ENCODE measurements at places on chromosomes 3 and 15.

DNA sequence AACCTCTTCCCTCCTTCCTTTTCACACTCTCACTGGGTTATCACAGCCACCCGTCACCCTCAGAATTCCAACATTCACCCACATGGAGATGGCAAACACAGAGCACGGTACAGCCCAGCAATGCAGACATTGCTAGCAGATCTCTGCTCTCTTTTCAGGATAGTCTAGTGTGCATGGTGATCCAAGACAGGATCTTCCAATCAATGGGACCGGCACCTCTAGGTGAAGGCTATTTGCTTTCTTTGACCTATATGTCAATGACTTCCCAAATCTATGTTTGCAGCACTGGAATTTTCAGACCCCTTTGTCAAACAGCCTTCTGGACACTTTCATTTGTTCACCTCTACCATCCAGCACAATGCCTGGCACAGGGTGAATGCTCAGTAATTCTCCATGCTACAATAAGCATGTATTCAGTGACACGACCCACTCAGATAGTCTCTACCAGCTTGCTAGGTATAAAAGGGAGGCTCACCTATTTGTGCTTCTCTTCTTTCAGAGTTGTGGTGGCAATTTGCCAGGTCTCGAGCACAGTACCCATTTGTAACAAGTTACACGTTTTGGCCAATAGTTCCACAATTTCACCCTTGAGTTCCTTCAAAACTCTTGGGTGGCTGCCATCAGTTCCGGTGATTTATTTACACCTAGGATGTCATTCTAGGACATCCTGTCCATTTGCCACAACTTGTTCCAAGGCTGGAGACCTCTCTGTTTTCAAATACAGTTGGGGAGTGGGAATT is 279.1 kb upstream of the ICE2 start:
- no peak for DNase-seq

GRCh38 chr3:14439501-14440167 is 37.2 kb downstream of the SLC6A6 start:
- DNase-seq, result peak; percentile 42

DNA sequence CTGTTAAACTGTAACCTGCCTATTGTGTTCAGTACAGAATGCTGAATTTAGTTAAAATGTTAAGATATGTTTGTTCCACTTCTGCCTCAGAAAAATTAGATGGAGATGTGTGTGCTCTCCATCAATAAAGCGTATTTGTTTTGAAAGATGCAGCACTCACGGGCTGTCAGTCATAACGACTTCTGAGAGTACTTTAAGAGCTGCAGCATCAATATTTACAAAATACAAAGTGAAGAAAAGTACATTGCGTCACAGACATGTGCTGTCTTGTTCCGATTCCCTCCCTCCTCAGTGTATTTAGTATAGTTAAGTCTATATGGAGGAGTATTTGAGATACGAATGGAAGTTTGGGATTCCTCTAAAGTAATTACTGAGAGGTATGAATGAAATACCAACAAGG is 166.6 kb downstream of the BBX start:
- DNase-seq, result no peak

- peak; percentile 16 for DNase-seq
Measured at GRCh38 chr15:34436126-34436955, 1.3 kb downstream of the GOLGA8A start.

DNA sequence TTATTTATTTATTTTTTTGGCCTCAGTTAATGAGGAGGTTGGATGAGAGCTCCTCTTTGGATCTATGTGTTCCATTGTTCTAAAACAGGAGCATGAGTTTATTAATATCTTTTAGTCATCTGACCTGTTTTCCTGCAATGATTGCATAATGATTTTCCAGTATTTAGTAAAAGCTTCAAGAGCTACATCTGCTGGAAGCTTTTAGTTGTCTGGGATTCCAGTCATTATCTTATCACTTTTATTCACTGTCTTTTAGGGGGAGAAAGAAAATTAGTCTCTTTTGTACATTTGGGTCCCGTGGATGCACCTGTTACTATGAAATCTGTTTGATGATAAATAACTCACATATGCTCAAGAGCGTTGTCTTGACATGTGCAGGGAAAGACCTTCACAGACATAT is 1270.0 kb downstream of the ROBO1 start:
- no peak for DNase-seq

GRCh38 chr3:170977949-170978745 is 48.4 kb downstream of the SLC2A2 start:
- peak; percentile 58 for DNase-seq

GRCh38 chr3:139319428-139320402 is 24.1 kb upstream of the MRPS22 start:
- DNase-seq, result no peak

DNA sequence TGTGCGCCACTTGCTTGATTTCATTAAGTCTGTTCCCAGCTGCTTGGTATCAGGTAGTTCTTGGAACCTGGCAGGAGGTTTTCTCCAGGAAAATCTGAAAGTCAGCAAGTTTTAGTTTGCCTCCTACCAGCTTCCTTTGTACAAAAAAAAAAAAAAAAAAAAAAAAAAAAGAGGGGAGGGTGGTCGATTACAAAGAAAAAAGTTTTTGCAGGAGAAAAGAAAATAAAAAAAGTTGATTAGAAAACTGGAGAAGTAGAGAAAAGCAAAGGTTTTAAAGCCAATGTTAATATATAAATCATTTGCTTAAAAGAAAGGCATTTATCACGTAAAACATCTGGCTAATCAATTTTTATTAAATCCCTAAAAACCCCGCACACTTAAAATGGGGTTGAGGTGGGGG is 5.9 kb downstream of the EPHA3 start:
- no peak for DNase-seq

DNA sequence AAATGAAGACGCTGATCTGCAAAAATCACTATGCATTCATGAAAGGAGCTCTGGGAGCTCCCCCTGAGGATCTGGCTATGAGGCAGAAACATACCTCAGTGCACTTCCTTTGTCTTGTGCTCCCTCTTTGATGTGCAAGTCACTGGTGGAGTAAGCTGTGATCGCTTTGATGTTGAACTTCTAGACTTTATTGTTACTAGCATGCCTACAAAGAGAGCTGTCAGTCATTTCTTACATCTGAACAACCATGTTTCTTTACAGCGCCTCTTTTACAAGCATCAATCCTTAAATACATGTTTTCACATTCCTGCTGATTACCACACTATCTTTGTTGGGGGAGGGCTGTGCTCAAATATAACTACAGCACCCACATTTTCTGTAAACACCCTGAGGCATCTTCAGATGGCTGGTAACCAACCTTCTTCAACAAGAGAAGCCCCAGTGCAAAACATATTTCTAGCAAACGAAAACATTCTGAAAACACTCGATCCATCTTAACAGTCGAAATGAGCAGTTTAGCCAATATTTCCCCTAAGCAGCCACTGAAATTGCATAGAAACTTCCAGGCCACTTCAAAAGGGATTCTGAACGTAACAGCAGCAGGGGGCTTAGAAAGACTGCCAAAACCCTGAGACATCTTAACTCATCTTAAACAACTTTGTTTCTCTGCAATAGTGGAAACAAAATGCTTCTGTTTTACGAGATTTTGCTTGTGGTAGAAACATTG is 101.9 kb upstream of the ICE2 start:
- peak; percentile 22 for DNase-seq

DNA sequence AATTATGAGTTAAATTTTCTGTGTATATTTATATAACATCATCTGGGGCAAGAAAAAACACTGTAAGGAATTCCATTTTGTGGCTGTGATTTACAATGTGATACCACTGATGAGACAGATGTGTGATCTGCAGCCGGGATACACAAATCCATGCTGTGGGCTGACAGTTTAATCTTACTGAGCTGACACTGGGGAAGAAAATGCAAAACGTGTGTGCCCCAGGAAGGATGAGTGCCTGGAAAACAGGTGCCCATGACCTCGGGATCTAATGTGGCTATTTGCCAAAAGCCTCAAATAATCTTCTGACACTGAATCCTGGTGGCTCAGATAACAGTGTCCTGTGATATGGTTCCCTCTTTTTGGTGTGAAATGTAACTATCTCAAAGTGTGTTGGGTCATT is 10.5 kb downstream of the MYRIP start:
- DNase-seq, result peak; percentile 24

- DNase-seq, result no peak
Measured at GRCh38 chr3:168223085-168223484, 127.4 kb upstream of the GOLIM4 start.

DNA sequence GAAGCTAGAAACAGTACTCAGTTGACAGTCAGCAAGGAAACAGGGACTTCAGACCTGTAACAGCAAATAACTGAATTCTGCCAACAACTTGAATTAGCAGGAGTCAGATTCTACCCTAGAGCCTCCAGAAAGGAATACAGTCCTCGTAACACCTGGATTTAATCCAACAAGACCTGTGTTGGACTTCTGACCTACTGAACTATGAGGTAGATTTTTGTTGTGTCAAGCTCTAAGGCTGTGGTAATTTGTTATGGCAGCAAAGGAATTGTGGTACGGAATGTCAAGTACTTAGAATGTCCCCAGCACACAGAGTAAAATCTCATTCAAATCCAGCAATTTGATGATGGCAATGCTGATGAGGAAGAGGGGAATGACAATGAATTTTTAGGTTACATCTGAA is 234.1 kb downstream of the LRRN1 start:
- DNase-seq, result no peak

DNA sequence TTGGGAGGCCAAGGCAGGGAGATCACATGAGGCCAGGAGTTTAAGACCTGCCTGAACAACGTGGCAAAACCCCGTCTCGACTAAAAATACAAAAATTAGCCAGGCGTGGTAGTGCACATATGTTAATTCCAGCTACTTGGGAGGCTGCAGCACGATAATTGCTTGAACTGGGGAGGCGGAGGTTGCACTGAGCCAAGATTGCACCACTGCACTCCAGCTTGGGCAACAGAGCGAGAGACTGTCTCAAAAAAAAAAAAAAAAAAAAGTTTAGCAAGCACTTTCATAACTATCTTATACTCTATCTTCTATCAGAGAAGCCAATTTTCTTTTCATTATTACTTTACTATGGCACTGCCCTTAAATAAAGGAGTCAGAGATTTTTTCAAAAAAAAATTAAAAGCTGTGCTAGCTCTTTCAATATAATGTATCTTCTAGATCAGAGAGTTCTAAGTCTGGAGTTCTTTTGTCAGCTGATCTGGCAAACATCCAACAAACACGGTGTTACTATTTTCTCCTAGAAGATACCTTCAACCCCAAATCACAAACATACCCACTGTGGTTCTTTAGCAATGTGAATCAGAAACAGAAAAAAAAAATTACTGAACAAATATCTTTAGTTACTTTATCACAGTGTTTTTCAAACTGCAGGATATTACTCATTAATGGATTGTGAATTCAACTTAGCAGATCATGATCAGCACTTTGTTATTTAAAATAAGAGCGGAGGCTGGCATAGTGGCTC is 3.0 kb downstream of the ZNF770 start:
- DNase-seq, result peak; percentile 5

- DNase-seq, result no peak
Measured at GRCh38 chr15:100861511-100861991, 18.1 kb upstream of the ALDH1A3 start.

GRCh38 chr15:91264651-91265351 is 164.7 kb downstream of the SV2B start:
- no peak for DNase-seq

DNA sequence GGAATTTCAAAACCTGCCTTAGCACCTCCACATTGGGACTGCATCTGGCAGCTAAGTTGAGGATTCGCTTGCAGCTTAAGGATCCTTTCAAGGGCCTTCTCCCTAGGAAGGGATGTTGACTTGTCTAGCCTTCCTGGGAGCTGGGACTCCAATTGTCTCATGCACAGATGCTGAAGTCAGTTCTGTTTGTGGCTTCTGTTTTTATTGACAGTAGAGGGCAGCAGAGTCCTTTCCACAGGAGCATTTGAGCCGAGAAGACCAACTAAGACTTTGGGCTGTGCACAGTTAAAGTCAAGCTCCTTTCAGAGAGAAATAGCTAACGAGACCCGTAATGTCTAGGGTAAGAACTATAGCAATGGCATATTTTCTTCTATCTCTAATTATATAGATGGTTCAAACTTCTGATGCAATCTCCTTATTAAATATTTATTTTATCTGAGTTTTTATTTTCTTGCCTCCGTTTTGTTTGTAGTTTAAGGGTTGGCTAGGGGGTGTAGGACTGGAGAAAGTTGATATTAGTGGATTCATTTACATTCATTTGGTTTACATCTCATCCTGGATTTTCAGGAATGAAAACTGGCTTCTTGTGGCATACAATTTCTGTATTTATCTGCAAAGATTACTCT is 59.7 kb upstream of the KBTBD8 start:
- DNase-seq, result peak; percentile 63

GRCh38 chr3:6717026-6717943 is 143.6 kb upstream of the GRM7 start:
- DNase-seq, result no peak

- DNase-seq, result peak; percentile 95
Measured at GRCh38 chr3:59127071-59127470, 77.2 kb upstream of the CFAP20DC start.

DNA sequence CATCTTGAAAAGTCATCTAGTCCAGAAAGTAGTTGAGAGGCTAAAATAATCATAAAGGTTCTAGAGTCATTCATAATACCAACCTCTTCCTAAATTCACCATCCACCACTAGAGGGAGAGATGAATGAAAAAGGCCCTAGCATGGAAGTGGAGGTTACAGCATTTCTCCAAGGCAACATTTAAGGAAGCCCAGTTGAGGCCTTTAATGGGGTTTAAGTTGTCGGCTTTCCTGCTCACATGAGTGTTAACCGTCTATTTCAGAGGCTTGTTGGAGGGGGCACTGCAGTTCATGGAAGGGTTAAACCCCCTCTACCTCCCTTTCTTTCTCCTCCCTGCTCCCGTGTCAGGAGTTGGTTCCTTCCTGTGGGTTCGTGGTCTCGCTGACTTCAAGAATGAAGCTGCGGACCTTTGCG is 3.8 kb upstream of the SLCO3A1 start:
- peak; percentile 56 for DNase-seq

DNA sequence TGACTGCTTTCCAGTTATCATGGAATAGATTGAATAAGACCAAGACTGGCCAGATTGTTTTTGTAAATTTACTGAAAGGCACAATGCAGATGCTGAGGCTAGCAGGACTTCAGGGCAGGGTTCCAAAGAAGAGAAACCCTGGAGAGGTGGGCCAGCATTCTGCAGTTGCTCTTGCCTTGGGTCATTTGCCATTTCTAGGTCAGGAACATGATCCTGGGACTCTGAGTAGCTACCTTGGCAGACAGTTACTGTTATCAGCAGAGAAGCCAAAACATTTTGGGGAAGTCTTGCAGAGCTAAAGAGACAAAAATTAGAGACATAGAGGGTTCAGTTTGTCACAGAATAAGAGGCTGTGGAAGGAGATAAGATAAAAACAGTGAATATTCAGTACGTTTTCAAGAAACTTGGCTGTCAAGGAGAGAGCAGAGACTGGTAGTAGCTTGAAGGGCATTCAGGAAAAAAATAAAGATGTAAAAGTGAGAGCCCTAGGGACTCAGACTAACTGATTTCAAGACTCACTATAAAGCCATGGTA is 46.8 kb upstream of the MYRIP start:
- no peak for DNase-seq

GRCh38 chr3:77042343-77042742 is 2.4 kb downstream of the ROBO2 start:
- DNase-seq, result no peak

All from EH (cell line).